ENCODE measurements at places on chromosomes 13 and 19.
A peak's percentile ranks its signal among the peaks of the same experiment; 100 is the strongest.

DNA sequence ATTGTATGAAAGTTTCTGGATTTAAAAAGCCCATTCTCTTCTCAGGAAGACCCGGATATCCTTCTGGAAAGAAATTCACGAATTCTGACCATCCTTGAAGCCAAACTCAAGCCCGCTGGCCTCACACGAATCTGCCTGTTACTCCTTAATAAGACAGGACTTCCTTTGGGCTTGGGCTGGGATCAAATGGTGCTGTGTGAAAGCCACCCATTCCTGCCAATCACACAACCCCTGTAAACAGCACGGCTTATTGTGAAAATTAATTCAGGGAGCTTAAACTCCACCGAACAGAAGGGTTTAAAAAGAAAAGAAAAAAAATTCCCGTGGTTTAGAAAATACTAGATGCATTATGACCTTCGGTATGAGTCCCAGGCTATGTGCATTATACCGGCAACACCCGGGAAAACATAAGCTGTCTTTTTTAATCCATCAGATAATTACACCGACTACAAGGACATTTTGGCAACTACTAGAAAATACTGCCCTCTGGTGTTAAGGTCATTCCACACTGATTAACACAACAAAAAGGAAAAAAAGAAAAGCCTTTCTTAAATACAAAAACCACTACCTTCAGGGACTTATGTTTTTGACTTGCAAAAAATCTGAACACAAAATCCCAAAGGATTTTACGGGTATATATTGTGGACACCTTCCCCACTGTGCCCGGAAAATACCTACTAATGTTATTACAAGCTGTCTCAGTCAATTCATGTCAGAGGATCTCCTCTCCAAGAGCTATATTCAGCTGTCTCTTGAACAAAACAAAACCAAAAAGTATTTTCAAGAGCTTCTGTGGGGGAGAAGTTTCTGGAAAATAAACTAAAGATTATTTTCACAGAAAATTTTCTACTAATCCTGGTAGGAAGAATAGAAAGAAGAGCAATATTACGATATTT lies 76.0 kb upstream of the LSM14A start:
- DNase-seq: peak; percentile 50

DNA sequence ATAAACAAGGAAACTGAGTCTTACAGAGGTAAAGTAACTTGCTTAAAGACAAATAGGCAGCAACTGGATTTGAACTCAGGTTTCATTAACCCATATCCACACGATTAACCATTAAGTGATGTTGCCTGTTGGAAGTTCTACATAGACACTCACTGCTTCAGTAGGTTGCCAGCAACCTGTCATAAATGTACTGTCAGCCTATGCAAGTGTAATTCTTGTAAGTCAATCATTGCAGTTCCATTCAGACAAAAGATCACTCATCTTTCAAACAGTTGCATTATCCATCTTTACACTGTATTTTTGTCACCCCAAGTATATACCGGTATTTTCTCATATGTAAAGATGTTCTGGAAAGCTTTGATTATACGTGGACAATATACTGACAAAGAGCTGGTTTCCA lies 676.9 kb upstream of the PCDH20 start:
- no peak for DNase-seq

- no peak for DNase-seq
These were observed 152.6 kb downstream of the KLF12 start for GRCh38 chr13:73981595-73981994.

GRCh38 chr13:24232474-24232873 lies 72.0 kb downstream of the SPATA13 start:
- no peak for DNase-seq

DNA sequence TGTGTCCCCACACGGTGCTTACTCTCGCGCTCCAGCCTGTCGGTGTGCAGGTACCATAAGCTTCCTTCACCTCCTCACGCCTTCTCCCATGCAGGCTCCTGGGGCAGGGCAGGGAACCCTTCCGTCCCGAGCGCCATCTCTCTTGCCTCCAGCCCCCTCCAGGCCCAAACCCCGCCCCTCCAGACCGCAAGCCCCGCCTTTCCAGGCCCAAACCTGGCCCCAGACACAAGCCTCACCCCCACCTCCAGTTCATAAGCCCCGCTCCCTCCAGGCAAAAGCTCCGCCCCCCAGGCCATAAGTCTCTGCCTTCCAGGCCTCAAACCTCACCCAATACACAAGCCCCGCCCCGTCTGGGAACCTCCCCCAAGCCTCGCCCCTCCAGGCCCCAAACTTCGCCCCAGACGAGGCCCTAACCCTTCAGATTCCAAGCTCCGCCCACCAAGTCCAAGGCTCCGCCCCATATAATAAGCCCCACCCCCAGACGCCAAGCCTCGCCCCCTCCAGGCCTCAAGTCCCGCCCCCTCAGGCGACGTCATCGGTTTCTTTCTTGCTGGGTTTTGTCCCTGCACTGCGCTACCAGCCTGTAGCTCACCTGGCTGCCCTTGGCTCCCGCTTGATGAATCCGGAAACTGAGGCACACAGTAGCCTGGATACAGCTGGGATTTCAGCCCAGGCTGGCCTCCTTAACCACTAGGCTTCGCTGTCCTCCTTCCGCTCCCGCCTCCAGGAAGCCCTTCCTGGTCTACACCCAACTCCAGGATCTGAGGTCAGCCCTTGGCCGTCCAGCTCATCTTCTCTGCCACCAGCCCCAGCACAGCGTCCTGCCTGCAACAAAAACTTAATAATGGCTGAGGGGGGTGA lies 16.1 kb downstream of the MKNK2 start:
- DNase-seq: no peak

DNA sequence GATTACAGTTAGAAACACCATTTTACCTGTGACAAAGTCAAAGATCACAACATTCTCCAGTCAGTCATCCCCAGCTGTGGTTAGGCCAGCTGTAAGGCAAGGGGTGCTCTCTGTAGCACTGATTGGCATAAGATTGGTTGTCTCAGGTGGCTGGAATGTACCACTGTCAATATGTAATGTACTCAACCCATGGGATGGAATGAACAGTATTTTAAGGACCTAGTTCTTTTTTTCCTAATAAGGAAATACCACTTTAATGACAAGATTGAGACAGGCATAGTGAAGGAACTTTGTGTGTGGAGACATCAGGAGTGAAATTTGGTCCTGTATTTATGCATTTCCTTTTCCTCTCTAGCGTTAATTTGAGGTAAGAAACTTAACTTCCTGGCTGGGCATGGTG lies 310.7 kb downstream of the ITGBL1 start:
- no peak for DNase-seq

DNA sequence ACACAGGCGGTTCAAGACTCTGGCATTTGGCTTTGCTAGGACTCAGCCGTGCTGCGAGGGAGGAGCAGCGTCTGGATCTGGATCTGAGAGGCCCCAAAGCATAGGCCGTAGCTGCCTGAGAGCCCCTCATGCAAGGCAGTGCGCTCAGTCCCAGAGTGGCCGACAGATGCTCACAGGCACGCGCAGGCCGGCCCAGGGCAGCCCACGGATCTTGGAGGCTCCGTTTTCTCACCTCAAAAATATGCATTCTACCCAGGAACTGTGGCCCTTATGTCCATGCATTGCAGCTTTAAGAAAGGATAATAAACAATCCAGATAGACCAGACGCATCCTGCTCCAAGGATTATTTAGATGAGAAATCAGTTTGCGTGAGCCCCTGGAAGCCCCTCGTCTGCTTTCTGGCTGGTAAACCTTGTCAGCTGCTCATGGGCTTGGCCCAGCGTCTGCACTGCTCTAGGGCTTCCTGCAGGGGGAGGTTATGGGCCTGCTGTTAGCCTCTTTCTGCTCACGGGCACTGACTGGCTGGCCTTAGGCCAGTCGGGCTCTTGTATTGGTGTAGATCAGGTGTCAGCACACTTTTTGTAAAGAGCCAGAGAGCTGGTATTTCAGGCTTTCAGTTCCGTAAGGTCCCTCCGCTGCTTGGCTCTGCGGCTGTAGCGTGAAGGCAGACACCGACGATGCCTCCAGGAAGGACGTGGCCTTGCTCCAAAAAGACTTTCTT lies 24.2 kb downstream of the TEX29 start:
- DNase-seq: peak; percentile 51

DNA sequence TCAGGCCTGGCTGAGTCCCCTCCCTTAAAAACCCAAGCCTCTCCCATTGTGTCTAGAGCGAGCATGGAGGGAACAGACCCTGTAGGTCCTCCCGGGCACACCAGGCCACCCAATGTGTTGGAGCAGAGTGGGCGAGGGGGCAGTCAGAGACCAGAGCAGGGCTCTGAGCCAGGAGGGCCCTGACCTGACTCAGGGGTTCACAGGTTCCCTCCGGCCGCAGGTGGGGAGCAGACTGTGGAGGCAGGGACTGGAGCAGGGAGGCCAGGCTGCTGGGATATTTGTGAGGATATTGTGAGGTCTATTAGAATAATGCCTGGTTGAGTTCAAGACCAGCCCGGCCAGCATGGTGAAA lies 1.6 kb upstream of the TYROBP start:
- no peak for DNase-seq

- no peak for DNase-seq
These were observed 31.1 kb downstream of the OPA3 start for GRCh38 chr19:45553464-45553863.

DNA sequence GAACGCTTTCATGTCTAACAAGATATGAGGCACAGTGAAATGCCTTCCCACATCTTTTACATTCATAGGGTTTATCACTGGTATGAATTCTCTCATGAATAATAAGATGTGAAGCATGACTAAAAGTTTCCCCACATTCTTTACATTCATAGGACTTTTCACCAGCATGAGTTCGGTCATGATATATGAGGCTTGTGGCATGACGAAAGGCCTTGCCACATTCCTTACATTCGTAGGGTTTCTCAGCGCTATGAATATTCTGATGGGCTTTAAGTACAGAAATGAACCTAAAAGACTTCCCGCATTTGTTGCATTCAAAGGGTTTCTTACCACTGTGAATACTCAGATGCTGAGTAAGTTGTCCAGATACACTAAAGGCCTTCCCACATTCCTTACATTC lies 21.3 kb downstream of the ZNF607 start:
- DNase-seq: no peak

GRCh38 chr13:26202365-26202972 lies 19.6 kb downstream of the RNF6 start:
- DNase-seq: no peak

DNA sequence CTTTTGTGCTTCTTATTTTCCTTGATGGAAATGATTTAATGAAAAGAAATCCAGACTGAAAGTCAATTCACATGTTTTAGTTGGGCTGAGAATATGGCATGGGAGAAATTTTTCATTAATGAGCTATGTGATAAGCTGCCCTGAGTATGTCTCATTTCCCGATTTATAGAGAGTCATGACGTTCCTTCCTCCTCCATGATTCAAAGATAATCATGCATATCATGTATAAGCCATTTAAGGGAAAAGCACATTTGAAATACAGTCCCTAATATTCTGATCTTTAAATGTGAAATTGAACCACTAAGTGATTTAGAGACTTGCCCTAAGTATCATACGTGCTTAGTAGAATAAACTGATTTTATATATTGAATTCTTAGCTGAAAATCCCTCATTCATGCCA lies 840.9 kb downstream of the PCDH17 start:
- no peak for DNase-seq

DNA sequence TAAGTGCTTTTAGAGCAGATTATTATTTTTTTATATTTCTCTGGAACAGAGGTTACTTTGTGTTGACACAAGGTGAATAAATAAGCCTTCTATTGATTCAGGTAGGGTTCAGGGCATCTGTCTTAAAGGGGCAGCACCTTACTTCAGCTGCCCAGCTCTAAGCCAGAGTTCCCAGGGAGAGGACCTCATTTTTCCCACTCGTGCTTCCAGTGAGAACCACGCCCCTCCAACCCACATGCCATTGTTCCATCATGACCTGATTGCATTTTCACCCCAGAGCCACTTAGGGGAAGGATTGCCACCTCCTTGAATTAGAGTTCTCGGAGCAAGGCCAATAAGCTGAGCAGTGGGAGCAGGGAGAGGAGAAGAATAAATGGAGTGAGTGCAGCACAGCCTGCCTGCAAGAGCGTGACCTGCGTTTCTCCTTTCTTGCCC lies 104.3 kb upstream of the FRY start:
- no peak for DNase-seq

- DNase-seq: peak; percentile 97
These were observed at the start of gene FSD1 for GRCh38 chr19:4304538-4305256. TSS of gene FSD1 (plus strand) at chr19:4304598. CDS start at chr19:4304747, 149 bp downstream.

Data from H54 (cell line).